ENCODE measurements at places on chromosomes 11 and 22.

- DNase-seq: no peak
Measured at GRCh38 chr11:2711161-2711560, 11.4 kb upstream of the KCNQ1OT1 start.

DNA sequence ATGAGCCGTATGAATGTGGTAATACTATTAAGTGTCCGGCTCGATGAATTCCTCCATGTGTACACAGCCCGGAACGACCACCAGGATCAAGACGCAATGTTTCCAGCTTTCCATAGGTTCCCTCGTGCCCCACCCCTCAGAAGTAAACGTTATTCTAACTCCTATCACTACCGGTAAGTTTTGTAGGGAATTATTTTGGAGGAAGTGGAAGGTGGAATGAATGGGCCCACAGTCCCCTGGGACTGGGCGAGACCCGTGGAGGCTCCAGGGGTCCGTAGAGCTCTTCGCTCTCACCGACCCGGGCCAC lies 720 bp upstream of the FAR1 start:
- no peak for DNase-seq

DNA sequence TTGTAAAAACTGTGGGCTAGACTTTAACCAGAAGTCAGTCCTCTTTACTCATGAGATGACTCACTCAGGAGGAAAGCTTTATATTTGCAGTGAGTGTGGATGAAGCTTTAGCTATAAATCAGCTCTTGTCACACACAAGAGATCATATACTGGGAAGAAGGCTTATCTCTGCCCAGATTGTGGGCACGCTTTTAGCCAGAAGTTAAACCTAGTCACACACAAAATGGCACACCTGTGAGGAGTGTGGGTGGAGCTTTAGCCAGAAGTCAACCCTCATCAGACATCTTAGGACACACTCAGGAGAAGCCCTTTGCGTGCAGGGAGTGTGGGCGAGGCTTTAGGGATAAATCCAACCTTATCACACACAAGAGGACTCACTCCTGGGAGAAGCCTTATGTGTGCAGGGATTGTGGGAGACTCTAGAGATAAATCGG lies 706.9 kb upstream of the LUZP2 start:
- DNase-seq: no peak

DNA sequence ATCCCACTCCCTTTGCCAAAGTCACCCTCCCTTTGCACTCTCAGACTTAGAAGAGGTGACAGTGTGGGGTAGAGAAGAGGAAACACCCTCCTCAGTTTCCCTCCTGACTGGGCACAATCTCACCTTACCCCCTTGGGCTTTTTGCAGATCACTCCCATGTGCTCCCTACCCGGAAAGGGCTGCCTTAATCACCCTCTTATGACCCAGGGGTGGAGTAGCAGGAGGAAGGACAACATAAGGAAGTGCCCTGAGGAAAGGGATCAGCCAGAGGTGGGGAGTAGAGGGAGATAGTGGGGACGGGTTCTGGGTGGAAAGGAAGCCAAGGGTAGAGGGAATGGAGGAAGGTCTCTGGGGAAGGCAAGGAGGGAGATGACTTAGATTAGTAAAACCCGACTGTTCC lies 52.0 kb downstream of the NRXN2 start:
- DNase-seq: no peak

- no peak for DNase-seq
Measured at GRCh38 chr22:24523873-24524272, 28.7 kb downstream of the UPB1 start.

All from CD14-positive monocyte (primary cell).